T-helper 9 cell (primary cell): ENCODE measurements at places on chromosomes 6 and 20.

DNA sequence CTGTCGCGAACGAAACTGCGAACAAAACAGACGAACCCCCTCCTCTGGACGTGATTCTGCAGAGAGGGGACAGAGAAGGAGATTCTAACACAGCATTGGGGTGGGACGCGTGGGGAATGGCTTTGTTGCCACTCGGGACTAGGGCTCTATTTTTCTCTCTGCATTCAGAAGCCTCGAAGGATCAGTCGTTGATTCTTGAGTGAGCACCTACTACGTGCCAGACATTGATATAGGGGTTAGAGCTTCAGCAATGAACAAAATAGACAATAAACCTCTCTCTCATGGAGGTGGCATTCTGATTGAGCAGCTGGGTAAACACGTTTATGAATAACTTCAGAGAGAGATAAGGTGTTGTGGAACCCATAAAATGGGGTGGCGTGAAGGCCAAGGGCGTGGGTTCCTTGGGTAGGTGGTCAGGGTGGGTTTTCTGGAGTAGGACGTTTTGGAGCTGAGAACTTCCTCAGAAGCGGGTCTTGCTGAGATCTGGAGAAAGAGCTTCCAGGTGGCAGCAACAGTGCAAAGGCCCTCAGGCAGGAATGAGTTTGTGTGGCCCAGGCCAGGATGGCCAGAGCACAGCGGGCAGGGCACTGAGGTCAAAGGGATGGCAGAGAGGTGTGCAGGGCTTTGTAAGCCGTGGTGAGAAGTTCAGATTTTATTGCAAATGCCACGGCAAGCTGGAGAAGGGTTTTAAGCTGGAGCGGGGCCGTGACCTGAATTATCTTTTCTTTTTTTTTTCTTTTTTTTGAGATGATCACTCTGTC lies 884 bp downstream of the SLC2A10 start:
- DNase-seq = no peak

- DNase-seq = no peak
Observed at GRCh38 chr6:45614488-45615285, 237.0 kb upstream of the SUPT3H start.

DNA sequence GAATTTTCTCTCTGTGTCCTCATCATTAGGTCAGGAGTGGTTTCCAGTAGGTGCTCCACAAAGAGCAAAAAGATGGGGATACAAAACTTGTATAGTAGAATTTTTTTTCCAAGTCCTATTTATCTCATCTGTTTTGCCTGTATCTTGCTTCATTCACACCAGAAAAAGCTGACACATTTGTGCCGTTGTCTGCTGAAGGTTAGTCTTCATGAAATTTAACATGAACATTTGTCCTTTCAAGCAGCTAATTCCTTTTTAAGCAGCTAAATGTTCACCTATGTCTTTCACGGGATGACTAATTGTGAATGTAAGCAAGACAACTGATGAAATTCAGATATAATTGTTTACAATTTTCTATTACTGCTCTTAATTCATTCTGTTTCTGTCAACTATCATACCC lies 83.8 kb downstream of the ATXN1 start:
- DNase-seq = no peak

- DNase-seq = no peak
Observed at GRCh38 chr20:57008217-57008616, 258.2 kb downstream of the BMP7 start.

- DNase-seq = no peak
Observed at GRCh38 chr20:53962388-53962787, 108.0 kb downstream of the BCAS1 start.

DNA sequence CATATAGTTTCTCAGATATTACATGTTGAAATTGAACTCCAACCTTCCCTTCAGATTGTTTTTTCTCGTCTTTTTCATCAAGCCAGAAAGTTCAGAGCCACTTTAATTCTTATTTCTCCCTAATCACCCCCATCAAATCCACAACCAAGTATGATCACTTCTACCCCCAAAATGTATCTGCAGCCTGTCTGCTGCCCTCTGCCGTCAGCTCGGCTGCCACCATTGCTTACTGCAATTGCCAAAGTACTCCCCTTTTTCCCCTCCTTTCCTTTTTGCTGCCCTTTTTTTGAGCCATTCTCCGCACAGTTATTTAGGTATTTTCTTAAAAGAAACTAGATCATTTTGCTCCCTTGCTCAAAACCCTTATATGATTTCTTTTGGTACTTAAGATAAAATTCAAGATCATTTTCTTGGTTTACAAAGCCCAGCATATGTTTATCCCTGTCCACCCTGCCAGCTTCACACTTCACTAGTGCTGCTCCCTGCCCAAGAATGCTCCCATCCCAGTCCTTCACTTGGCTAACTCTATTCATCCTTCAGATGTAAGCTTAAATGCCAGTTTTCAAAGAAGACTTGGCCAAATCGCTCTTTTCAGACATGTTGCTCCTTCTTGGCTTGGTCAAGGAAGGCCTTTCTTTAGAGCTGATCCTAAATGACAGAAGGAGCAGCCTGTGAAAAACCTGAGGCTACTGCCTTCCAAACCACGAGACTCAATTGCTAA lies 63.7 kb downstream of the SH3BGRL2 start:
- no peak for DNase-seq

DNA sequence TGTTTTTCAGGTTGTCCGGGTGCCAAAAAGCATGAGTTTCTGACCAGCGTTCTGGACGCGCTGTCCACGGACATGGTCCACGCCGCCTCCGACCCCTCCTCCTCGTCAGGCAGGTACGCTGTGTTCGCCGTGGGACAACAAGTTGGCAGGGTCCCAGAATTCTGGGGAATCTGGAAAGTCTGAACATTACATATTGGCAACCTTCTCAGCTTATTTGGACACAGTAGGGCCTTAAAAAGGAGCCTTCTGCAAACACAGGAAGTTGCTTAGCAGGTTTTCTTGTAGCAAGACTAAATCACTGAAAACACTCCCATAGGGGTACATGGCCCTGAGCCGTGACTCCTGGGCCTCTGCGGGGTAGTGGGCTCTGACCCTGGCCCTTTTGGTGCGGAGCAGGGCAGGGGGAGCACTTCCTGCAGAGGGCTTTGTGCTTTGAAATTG lies 209.7 kb downstream of the SMOC2 start:
- DNase-seq = no peak

DNA sequence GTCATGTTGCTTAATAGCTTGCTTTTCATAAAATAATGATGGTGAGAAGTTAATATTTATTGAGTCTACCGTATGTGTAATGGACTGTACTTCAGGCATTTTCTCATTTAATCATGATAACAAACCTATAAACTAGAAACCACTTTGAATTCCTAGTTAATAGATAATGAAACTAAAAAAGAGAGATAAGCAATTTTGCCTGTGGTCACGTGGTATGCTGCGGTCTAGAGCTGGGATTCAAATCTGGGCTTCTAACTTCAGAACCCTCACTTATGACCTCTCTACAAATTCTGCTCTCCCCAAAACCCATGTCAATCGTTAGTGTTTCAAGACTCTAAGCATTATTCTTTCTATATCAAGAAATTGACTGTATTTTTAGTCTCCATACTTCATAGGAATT lies 700.7 kb downstream of the PRKN start:
- DNase-seq = no peak

DNA sequence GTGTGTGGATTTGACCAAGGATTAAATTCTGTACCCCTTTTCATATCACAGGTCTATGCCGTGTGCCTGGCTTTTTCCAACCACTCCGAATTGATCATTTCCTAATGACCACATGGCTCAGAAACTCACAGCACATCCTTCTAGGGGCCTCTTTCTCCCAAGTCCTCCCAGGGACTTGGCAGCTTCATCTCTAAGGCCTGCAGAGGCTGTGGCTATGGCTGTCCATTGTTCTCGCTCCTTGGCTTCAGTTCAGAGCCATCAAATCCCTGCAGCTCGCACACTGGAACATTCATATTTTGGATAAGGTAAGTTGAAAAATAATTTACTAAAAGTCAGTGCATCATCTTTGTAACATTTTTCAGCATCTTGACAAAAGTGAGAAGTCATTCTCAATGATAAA lies 497.2 kb upstream of the CDH4 start:
- DNase-seq = no peak

- DNase-seq = no peak
Observed at GRCh38 chr6:87054143-87054833, 40.6 kb downstream of the CGA start.

DNA sequence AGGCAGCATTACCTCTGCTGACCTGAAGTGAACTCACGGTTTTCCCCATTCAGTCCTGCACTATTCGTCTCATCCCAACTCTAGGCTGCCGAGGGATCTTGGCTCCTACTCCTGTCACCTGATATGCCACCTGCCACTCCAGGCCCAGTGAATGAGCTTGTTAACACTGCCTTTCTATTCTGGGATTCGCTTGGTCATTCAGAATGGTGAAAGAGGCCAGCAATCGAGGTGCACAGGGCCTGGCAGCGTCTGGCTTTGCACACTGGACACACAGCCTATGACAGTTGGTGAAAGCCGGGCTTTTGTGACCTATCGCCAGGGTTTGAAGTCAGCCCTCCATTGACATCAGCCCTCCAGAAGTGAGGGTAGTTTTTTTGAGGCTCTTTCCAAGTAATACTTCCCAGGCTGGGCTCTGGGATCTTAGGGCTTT lies 59.3 kb upstream of the MYL9 start:
- DNase-seq = no peak

- DNase-seq = no peak
Observed at GRCh38 chr6:21331235-21331634, 262.3 kb upstream of the SOX4 start.

DNA sequence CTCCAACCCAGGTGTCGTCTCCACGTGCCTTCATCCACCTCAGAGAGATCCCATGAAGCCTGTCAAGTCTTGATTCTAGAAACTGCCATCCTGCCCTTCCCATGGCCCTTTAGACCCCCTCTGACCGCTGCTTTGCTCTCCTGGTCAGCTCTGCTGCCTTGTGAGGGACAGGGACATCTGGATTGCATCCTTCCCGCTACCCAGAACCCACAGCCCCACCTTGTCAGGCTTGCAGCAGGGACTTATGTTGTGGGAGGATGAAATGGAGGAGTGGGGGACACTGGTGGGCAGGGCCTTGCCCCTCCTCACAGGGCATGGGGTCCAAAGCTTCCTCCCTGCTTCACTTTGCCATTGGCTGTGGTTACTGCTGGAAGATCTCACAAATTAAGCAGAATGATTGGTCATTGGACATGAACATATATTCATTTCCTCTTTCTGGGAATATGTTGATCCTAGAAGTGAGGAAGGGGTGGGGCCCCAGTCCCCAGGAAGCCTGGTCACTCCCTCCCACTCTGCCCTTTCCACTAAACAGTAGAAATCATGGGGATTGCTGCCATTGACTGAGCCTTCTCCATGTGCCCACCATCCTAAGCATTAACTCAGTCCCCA lies 4.5 kb downstream of the GLP1R start:
- DNase-seq = no peak

- DNase-seq = no peak
Observed at GRCh38 chr6:155397172-155397705, 58.4 kb downstream of the NOX3 start.

GRCh38 chr6:22940581-22941290 lies 371.4 kb downstream of the HDGFL1 start:
- DNase-seq = no peak

- no peak for DNase-seq
Observed at GRCh38 chr6:47007657-47008396, 34.3 kb downstream of the ADGRF1 start.

DNA sequence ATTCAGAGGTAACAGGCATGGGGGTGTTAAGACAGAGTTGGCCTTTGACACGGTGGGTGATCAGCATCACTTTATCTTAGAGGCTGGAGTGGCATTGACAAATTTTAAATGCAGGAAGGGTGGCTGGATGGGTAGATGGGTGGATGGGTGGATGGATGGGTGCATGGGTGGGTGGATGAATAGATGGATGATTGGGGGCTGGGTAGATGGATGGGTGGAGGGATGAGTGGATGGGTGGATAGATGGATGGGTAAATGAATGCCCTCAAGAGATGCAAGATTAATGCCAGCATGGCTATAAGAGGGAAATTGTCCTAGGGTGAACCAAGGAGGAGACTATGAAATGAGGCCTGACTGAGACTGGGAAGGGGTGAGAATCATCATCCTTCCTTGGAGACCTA lies 18.4 kb downstream of the ITPR3 start:
- DNase-seq = no peak

- no peak for DNase-seq
Observed at GRCh38 chr20:32019156-32019510, 8.9 kb downstream of the CCM2L start.

DNA sequence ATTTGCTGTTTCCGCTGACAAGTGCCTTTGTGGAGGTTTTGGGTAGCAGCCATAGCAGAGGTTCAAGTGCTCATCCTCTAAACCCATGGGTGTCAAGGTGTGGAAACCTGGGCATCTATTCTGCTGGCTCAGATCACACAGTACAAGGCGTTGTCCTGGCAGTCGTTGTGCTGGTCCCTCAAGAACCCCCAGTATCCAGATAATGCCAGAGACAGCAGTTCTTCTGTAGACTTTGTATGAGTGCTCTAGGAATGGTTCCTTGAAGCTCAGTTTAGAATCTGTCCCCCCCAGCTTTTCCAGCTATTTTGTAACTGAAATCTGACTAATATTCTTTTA lies 655.7 kb upstream of the MAP3K7 start:
- no peak for DNase-seq

DNA sequence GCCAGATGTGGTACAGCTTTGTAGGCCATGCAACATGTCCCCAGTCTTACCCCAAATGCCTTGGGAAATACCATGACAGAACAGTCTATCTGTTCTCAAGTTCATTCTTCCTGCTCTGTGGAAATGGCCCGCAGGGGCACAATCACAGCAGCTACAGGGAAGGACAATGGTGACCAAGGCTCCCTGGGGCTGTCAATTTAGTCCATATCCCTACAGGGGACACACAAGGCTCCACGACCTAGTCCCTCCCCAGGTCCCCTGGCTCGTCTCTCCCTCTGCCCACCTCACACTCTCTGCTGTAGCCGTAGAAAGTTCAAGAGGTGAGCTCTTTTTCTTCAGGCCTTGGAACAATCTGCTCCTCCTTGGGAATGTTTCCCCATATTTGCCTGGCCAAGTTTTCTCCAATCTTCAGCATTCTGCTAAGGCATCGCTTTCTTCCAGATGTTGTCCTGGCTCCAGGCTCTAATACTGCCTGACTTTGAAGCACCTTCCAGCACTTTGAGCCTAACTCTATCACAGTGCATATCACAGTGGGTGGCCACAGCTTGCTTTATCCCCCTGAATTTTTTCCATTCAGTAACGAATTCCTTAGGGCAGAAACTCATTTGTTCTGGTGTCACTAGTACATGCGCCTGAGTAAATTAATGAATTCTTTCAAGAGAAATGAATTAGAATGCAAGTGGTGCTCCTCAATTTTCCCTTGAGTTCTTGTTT lies 92.6 kb downstream of the MAP3K7 start:
- no peak for DNase-seq

GRCh38 chr20:53922901-53923314 lies 147.5 kb downstream of the BCAS1 start:
- no peak for DNase-seq

DNA sequence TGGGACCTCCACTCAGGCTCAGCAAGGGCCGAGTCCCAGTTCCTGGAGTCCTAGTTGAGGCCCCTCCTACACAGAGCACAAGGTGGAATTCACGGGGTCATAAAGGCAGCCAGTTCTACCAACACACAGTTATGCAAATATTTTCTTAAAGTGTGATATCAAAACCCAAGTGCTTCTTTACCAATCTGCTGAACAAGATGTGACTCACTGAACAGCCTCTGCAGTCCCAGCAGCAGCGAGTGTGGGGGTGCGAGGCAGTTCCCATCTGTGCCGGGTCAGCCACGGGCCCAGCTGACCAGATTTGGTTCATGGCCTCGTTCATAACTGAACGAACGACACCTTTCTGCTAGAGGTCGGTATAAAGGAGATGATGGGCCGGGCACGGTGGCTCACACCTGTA lies 4.5 kb upstream of the TCEA2 start:
- no peak for DNase-seq

GRCh38 chr6:14072084-14072483 lies 45.5 kb upstream of the CD83 start:
- DNase-seq = no peak
